ENCODE measurements at places on chromosomes 16 and 17. TPM values are rescaled to one million over a fixed set of nuclear protein-coding genes. Genes with fewer than 3 reads are reported as not detected.
A peak's percentile ranks its signal among the peaks of the same experiment; 100 is the strongest.

DNA sequence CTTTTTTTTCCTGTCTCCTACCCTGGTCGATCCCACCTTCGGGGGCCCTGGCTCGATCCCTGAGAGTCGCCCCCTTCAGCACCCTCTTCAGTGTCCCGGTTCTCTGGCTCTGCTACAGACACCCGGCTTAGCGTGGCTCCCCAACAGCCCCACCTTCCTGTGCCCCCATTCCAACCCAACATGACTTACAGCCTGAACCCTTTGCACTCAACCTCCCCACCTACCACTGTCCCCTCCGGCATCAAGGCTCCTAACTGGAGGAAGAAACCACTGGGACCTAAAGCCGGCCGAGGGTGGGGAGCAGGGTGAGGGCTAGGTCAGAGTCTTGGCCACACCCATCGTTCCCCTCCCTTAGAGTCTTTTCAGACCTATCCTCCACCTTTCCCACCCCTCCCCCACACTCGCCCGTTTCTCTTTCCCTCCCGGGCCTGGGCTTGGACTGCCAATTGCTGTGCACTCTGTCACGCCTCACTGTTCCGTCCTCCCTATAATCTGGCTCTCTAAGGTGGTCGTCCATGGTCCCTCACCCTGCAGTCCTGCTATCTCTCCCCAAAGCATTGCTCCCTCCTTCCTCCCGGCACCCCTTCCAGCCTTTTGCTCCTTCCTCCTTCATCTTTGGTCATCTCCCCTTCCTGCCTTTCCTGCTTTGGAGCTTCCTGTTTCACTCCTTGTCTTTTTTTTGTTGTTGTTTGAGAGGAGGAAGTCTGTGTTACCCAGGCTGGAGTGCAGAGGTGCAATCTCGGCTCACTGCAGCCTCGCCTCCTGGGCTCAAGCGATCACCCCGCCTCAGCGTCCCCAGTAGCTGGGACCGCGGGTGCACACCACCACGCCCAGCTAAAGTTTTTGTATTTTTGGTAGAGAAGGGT lies 890 bp upstream of the CLDN7 start:
- H3K4me1 ChIP-seq: peaks cover 29% of the 10 kb centered on the region
- H3K36me3 ChIP-seq: peaks cover 8% of the 10 kb centered on the region
- peak overlapping the region; percentile 90 for H3K27ac ChIP-seq
- no peaks in the 10 kb centered on the region for H3K27me3 ChIP-seq

DNA sequence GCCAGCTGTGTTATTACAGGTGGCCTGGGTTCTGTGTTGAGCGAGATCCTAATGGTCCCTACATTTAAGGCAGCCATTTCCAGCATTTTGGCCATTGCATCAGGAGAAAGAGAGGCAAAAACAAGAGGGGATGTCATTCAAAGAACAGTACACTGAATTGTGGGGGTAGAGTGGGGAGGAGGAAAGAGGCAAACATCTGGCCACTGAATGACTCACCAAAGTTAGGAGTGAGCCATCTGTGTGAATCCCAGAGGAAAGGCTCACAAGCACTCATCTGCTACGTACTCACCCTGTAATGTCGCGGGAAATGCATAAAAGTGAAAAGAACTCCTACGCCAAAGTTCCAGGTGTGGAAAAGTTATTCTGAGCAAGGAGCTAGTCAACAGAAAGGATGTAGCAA lies 16.7 kb downstream of the KRABD2 start:
- peaks cover 2% of the 10 kb centered on the region for H3K36me3 ChIP-seq
- no peak overlapping the region for H3K4me3 ChIP-seq
- no peak for DNase-seq

- H3K27ac ChIP-seq: no peak overlapping the region
- H3K27me3 ChIP-seq: peaks cover 40% of the 10 kb centered on the region
- DNase-seq: no peak
- peaks cover 14% of the 10 kb centered on the region for H3K4me1 ChIP-seq
- H3K4me3 ChIP-seq: peak overlapping the region; percentile 77
These were observed 2.6 kb downstream of the HNF1B start for GRCh38 chr17:37742116-37742761.

DNA sequence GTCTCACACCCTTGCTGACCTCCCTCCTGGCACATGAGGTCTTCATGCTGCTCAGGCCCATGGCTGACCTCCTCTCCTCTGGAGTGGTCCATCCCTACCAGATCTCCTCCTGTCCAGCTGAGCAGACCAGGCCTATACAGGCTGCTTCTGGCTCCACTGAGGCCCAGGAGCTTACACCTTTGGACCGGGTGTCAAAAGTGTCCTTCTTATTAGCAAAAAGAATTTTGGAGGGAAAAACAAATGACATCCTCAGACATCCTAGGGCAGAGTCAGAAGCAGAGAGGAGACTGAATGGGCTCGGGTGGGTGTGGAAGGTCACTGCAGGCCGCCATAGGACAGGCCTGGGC lies 38.1 kb downstream of the WSB1 start:
- peak overlapping the region; percentile 73 for H3K27ac ChIP-seq
- H3K4me1 ChIP-seq: peaks cover 22% of the 10 kb centered on the region
- no peak for DNase-seq
- H3K27me3 ChIP-seq: no peaks in the 10 kb centered on the region
- peak overlapping the region; percentile 84 for H3K4me3 ChIP-seq

Gene CHST5
- total RNA-seq: not detected
